ENCODE measurements at places on chromosomes 16 and 17.

- DNase-seq, result no peak
Observed at GRCh38 chr17:57407287-57408070, 151.2 kb downstream of the MSI2 start.

GRCh38 chr17:47652570-47652969 lies 2.9 kb downstream of the KPNB1 start:
- no peak for DNase-seq

- no peak for DNase-seq
Observed at GRCh38 chr17:19364699-19365498, 2.4 kb upstream of the B9D1 start.

GRCh38 chr17:7029096-7029495 lies 6.2 kb downstream of the BCL6B start:
- DNase-seq, result no peak

DNA sequence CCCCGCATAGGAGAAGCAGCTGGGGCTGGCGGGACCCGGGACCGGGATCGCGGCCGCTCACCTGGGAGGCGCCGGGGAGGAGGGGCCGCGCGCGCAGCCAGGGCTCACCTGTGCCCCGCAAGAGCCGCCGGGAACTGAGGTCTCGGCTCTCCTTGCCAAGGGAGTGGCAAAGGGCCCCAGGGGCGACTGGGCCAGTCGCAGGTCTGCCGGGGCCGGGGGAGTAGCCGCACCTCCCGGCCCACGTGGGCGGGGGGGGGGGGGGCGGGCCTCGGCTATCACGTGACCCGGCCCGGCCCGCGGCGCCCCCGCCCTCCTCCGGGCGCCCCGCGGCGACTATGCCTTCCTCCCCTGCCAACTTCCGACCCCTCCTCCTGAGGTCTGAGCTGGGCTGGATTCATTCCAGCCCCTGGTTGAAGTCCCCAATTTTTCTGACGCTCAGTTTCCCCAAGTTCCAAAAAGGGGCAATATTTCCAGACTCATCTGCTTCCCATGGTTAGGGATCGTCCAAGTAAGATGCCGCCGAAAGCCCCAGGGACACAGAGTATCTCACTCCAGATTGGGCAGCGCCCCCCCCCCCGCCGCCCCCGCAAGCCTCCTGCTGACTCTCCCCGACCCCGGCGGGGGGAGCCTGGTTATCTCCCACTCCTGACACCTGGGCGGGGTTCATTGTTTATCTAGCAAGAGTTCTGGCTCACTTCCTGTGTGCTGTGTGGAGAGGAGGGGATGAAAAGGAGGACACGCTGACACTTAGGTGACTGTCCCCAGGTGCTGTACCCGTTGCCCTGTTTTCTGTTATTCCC lies at the start of gene TMC6:
Gene TMC6 (minus strand): TSS at position 205 of the 800 bp plus-strand sequence. CDS start 1,923 bp downstream, outside the sequence.
- peak; percentile 66 for DNase-seq
